ENCODE measurements at places on chromosomes 11 and 22. TPM values are rescaled to one million over a fixed set of nuclear protein-coding genes. Genes with fewer than 3 reads are reported as not detected.

DNA sequence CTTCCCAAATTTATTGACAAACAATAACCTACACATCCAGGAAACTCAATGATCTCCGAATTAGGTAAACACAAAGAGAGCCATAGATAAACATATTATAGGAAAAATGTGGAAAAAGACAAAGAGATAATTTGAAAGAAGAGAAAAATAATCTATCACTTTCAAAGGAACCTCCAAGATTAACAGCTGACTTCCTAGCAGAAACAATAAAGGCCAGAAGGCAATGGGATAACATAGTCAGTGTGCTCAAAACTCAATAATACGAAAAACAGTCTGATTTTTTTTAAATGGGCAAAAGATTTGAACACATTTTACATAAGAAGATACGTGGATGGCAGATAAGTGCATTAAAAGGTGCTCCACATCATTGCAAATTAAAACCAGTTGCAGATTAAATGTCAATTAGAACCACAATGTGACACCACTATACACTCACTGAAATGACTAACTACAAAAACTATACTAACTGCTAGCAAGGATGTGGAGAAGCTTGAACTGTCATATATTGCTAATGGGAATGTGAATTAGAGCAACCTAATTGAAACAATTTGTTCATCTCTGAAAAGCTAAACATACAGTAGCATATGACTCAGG, 300.4 kb downstream of the TMEM135 start:
- H3K36me3 ChIP-seq = peaks cover 33% of the 10 kb centered on the region
- H3K27ac ChIP-seq = no peak overlapping the region
- H3K27me3 ChIP-seq = no peaks in the 10 kb centered on the region
- DNase-seq = no peak

GRCh38 chr22:37105990-37106389, 3.5 kb downstream of the TMPRSS6 start:
- H3K27ac ChIP-seq = no peak overlapping the region
- H3K27me3 ChIP-seq = peaks cover 7% of the 10 kb centered on the region
- no peak for DNase-seq
- no peaks in the 10 kb centered on the region for H3K4me1 ChIP-seq
- H3K36me3 ChIP-seq = no peaks in the 10 kb centered on the region

DNA sequence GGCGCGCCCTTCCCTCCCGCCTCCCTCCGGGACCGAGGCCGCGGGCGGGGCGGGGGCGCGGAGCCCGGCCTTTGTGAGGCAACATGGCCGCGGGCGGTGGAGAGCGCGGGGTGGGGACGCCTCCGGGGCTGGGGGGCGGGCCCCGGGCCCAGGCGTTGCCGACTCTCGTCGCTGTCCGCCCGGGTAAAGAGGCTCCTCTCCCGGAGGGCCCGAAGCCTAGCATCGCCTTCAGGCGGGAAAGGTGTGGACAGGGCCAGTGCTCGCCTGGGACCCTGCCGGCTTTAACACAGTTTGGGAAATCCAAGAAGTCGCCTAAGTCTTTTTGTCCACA, 369 bp downstream of the DGCR8 start:
- H3K4me3 ChIP-seq = peak overlapping the region; percentile 99
- peaks cover 2% of the 10 kb centered on the region for H3K27me3 ChIP-seq
- H3K4me1 ChIP-seq = peaks cover 61% of the 10 kb centered on the region
- peak overlapping the region; percentile 99 for H3K27ac ChIP-seq
- DNase-seq = peak; percentile 50

GRCh38 chr22:47859881-47860525, 1097.6 kb downstream of the TBC1D22A start:
- no peak overlapping the region for H3K4me3 ChIP-seq
- no peak overlapping the region for H3K27ac ChIP-seq
- H3K27me3 ChIP-seq = peaks cover 21% of the 10 kb centered on the region
- peaks cover 7% of the 10 kb centered on the region for H3K4me1 ChIP-seq

GRCh38 chr11:11253497-11253896, 99.6 kb downstream of the CSNK2A3 start:
- no peak for DNase-seq
- no peak overlapping the region for H3K4me3 ChIP-seq
- H3K27me3 ChIP-seq = peaks cover 3% of the 10 kb centered on the region
- H3K4me1 ChIP-seq = no peaks in the 10 kb centered on the region
- H3K27ac ChIP-seq = no peak overlapping the region

DNA sequence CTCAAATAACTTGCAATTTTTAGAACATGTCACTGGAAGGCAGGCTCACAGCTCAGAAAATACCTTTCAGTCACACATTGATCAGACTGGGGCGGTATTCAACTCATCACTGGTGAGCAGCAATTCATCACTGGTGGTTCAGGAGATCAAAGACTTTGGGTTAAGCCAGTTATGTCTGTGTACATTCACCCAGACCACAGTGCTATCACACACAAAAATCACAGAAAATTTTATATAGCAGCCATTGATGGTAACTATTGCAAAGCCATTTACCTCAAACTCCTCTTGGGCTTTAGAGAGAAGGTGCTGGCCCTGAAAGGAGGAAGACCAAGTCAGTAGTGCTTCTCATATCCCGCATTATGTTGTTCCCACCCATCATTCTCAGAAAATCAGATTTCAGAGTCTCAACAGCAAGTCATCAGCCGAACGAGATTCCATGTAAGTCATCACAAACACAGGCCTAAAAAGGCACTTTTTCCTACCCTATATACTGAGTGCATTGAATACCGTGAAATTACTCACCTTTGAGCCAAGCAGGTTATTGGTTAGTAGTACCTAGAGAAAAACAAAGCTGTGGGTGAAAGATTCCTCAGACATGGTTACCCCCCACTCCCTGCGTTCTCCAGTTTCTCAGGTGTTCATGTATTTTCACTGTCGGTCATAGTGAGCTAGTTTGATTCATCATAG, 14.0 kb upstream of the WDR74 start:
- peaks cover 64% of the 10 kb centered on the region for H3K4me1 ChIP-seq
- peak overlapping the region; percentile 98 for H3K4me3 ChIP-seq
- DNase-seq = no peak
- H3K27me3 ChIP-seq = peaks cover 40% of the 10 kb centered on the region

DNA sequence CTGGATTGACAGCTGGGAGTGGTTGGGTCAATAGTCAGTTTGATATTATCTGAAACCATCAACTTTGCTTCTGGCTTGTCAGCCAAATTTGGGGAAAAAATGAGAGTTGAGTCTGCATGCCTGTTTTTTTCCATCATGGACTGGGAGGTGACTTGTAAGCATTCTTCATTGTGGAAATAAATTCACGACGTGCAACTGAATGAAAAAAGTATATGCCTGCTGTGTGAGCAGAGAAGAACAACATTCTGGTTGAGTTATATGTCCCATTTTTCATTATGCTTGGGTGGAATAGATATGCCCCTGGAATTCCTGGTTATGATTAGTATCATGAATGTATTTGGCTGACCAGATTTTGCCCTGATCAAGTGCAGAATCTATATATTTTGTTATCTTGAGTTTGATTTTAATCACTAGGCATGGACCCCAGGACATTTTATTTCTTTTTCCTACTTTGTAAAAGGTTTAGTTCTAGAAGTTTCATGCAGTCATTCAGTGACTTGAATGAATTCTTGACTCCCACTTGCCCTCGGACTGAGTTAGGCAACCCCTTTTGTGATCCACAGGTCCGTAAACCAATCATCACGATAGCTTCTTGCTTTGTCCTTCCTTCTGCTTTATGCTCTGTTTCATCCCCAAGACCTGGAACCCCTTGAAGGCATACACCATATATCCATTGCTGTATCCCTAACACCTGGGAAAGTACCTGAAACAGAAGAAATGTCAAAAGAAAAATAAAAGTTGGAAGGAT, 205.8 kb downstream of the NAV2 start:
- no peaks in the 10 kb centered on the region for H3K36me3 ChIP-seq
- DNase-seq = no peak

DNA sequence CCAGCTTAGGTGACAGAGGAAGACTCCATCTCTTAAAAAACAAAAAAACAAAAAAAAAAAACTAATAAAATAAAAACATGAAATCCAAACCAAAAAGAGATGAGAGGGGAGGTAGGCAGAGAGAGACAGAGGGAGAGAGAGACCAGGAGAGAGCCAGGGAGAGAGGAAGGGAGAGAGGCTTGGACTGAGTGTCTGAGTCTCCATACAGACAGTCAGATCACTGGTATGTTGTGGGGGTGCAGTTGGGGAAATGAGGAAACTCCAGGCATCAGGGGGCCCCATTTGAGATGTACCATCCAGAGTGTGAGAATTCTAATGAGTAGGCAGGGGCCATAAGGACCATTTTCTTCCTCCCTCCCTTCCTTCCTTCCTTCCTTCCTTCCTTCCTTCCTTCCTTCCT, 53.1 kb upstream of the SEPTIN5 start:
- no peak for DNase-seq
- H3K36me3 ChIP-seq = no peaks in the 10 kb centered on the region
- peaks cover 5% of the 10 kb centered on the region for H3K27me3 ChIP-seq
- no peak overlapping the region for H3K27ac ChIP-seq
- peaks cover 12% of the 10 kb centered on the region for H3K4me1 ChIP-seq

DNA sequence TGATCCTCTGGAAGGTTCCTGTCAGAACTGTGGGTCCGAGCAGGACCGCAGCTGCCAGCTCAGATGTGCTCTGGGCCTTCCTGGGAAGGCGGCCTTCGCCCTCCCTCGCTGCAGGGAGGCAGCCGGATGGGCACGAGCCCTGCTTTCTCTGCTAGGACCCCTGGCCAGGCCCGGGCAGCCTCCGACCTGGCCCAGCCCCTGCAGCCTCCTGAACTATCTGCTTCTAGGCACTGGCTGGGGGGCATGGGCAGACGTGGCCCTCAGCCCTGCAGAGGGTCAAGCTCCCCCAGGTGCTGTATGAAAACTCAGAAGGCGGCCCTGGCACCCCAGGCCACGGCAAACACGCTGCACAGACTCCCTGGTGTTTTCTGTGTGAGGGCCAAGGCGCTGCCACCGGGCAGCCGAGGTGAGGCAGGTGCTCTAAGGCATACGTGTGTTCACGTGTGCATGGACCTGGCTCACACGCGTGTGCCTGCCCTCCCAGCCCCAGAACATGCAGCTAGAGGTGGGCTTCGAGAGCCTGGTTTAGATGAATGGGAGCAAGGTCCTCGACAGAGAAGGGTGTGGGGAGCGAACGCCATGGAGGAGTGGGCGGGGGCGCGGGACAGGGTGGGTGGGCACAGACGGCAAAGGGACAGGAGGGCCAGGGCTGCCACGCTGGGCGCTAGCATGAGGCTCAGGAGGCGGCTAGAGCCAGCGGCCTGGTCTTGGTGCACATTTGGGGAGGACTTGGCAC, 4.3 kb downstream of the LRFN4 start:
- H3K27me3 ChIP-seq = no peaks in the 10 kb centered on the region
- no peak for DNase-seq
- H3K4me1 ChIP-seq = no peaks in the 10 kb centered on the region

- peak; percentile 48 for DNase-seq
- no peak overlapping the region for H3K4me3 ChIP-seq
- H3K27ac ChIP-seq = no peak overlapping the region
Measured at GRCh38 chr11:62560566-62561103, 13.1 kb downstream of the EEF1G start.

GRCh38 chr22:29819501-29819900, 18.6 kb downstream of the ASCC2 start:
- no peak overlapping the region for H3K27ac ChIP-seq
- peaks cover 14% of the 10 kb centered on the region for H3K36me3 ChIP-seq
- H3K4me3 ChIP-seq = no peak overlapping the region

- H3K27ac ChIP-seq = no peak overlapping the region
- peaks cover 39% of the 10 kb centered on the region for H3K4me1 ChIP-seq
- DNase-seq = no peak
- H3K4me3 ChIP-seq = peak overlapping the region; percentile 78
- peaks cover 38% of the 10 kb centered on the region for H3K27me3 ChIP-seq
- H3K36me3 ChIP-seq = no peaks in the 10 kb centered on the region
Measured at GRCh38 chr11:65311170-65311678, 3.4 kb upstream of the CDC42EP2 start.

- H3K4me1 ChIP-seq = no peaks in the 10 kb centered on the region
- no peaks in the 10 kb centered on the region for H3K27me3 ChIP-seq
- H3K4me3 ChIP-seq = no peak overlapping the region
- H3K36me3 ChIP-seq = no peaks in the 10 kb centered on the region
- no peak overlapping the region for H3K27ac ChIP-seq
- no peak for DNase-seq
Measured at GRCh38 chr11:85685125-85685819, 723 bp downstream of the CCDC89 start.

DNA sequence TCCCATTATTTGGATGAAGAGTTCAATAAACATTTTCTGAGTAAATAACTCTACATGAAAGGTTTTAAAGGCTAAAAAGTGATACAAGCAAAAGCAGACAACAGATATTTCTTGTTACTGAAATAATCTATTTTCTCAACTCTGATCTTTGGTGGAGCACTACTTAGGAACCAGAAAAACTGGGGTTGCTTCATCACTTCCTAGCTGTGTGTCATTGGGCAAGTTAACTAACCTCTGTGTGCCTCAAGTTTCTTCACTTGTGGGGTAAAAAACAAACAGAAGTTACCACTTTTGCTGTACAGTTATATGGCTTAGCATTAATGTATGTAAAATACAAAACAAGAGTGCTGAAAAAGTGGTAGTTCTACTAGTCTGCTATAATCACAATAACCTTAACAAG, 5.6 kb downstream of the MAPK1 start:
- no peaks in the 10 kb centered on the region for H3K36me3 ChIP-seq
- peaks cover 83% of the 10 kb centered on the region for H3K4me1 ChIP-seq
- no peak overlapping the region for H3K4me3 ChIP-seq

GRCh38 chr11:59097113-59097708, 9.8 kb upstream of the FAM111B start:
- H3K4me3 ChIP-seq = no peak overlapping the region
- H3K27ac ChIP-seq = no peak overlapping the region
- H3K4me1 ChIP-seq = peaks cover 3% of the 10 kb centered on the region
- peaks cover 35% of the 10 kb centered on the region for H3K27me3 ChIP-seq

- no peaks in the 10 kb centered on the region for H3K4me1 ChIP-seq
- H3K4me3 ChIP-seq = no peak overlapping the region
- H3K27ac ChIP-seq = no peak overlapping the region
- H3K36me3 ChIP-seq = peaks cover 3% of the 10 kb centered on the region
Measured at GRCh38 chr11:120153221-120153620, 15.3 kb upstream of the TRIM29 start.

DNA sequence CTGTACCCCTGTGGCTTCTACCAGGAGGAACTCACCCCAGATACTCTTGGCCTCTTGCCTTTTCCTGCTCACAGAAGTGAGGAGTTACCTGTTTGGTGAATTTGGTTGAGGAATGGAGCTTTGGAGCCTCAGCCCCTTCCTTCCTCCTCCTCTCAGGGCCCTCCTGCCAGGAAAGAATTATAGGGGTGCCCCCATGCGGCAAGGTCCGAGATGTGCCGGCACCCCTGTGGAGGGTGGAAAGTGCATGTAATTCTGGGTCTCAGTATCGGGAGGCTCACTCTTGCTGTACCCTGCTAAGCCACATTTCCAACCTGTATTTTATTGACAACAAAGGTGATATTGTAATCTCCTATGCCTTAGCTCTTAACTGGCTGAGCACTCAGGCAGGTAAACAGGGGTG, 13.7 kb upstream of the IGSF22 start:
- H3K27ac ChIP-seq = no peak overlapping the region
- DNase-seq = no peak
- H3K27me3 ChIP-seq = no peaks in the 10 kb centered on the region
- no peaks in the 10 kb centered on the region for H3K36me3 ChIP-seq

The EFCAB6 gene
- 2.3 TPM for total RNA-seq

The APOA5 gene
- total RNA-seq = not detected

The ACER3 gene
- 16.7 TPM for total RNA-seq

The SNX32 gene
- total RNA-seq = 1.9 TPM

The PKDREJ gene
- total RNA-seq = not detected

The CEP126 gene
- 2.1 TPM for total RNA-seq

The TRIM51 gene
- not detected for total RNA-seq

Data from neural crest cell (in vitro differentiated cells).